NCI-H1436 (cell line): ENCODE measurements at places on chromosomes 2 and 18.

DNA sequence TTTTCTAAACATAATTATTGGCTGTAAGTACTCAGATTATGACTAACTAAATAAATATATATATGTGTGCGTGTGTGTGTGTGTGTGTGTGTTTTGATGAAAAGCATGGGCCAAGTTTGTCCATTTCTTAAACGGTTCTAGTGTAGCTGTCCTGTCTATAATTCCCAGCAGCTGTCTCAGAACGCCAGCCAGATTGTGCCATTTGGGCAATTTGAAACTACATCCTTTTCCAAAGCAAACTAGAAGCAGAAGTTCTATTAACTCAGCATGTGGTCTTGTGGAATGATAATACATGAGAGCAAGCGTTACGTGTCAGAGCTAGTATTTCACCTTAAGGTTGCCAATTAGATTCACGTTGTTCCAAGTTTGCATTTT is 1.7 kb downstream of the ARHGAP28 start:
- DNase-seq: no peak

DNA sequence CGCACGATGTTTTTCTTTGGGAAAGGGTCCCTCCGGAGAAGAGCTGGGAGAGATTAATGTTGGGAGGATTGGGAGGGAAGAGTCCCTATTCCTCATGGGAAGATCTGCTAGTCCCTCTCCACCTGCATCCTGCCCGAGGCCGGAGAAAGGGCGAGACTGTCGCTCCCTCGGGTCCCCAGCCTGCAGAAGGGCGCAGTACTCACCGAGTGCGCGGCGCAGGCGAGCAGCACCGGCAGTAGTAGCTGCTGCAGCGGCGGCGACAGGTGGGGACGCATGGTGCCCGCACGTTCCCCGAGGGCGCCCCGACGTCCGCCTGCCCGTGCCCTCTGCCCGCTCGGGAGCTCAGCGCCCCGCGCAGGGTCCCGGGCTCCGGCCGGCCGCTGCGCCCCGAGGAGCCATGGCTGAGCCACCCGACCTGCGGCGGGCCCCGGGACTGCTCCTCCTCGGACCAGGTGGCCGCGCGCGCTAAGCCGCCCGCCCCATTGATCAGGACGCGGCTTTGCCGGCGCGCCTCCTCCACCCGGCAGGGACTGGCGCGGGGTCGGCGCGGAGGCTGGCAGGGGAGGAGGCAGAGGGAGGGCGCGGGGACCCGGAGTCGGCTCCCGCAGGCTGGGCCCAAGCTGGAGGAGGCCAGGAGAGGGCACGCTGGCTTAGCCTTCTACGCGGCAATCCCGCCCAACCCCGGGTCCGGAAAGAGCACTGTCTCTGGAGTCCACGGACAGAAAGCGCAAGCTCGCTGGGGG is at the start of gene SCTR:
Gene SCTR (minus strand): TSS at position 532 of the 743 bp plus-strand sequence. CDS start 257 bp downstream, at position 275.
- no peak for DNase-seq

DNA sequence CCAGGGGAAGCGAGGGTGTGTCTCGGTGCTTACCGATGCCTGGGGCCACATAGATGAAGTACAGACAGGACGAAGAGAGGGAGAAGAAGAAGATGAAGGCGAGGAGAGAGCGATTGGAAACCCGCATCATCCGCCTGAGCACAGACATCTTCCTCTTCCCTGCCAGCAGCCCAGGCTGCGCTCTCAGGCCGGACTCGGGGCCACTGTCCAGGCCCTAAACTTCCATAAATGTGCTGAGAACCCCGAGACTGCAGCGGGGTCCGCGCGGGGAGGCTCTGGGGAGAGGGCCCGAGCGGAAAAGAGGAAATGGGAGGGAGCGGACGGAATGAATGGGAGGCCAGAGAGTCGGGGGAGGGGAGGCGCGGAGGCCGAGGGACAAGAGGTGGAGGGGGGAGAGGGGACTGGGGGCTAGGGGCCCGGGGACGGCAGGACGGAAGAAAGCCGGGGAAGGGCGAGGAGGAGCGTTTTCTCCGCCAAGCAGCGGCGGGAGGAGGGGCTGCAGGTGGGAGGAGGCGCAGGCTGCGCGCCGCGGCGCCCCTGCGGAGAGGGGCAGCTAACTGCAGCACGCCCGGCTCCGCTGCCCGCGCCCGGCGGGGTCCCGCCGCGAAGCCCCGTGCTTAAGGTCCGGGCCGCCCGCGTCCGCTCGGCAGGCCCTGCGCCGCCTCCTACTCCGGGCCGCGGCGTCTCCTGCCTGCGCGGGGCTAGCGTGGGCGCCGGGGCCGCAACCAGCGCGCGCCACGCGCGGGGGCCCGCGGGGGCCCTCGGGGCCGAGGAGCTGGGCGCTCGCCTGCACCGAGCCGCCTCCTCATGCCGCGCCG is at the start of gene B4GALT6:
Gene B4GALT6 (minus strand): TSS at position 303 of the 818 bp plus-strand sequence. CDS start 155 bp downstream, at position 148.
- DNase-seq: peak; percentile 44

- peak; percentile 86 for DNase-seq
Measured at GRCh38 chr2:229273723-229274338, 2.7 kb upstream of the PID1 start.

- DNase-seq: no peak
Measured at GRCh38 chr2:121860033-121860757, 104.7 kb downstream of the TSN start.

- DNase-seq: no peak
Measured at GRCh38 chr2:233256048-233256447, 4.6 kb downstream of the ATG16L1 start.

- no peak for DNase-seq
Measured at GRCh38 chr2:28333606-28334526, 58.8 kb upstream of the FOSL2 start.

DNA sequence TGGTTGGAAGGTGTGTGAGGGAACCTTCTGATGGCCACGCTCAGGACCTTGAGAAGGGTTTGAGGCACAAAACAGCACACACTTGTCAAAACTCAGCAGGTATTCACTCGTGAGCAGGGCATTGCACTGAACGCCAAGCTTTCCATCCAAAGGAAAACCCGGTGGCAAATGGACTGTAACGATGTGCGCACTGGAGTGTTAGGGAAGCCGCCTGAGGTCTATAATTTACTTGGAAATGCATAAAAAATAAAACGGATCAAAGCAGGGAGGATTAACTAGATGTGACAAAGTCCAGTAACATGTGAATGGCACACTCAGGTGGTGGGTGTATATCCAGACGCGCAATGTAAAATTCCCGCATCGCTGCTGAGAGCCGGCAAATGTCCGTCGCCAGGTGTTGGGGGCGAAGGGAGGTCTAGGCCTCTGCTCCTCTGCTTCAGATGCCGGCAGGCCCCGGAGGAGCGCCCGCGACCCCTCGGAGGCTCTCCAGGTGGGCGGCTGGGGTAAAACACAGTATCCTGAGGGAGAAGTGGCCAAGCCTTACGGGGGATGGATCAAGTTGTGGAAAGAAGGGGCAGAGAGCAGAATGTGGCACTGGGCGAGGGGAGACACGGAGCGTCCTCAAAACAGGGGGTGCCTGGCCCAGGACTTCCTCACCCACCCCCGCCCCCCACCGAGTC is 15.3 kb downstream of the HES6 start:
- DNase-seq: no peak

DNA sequence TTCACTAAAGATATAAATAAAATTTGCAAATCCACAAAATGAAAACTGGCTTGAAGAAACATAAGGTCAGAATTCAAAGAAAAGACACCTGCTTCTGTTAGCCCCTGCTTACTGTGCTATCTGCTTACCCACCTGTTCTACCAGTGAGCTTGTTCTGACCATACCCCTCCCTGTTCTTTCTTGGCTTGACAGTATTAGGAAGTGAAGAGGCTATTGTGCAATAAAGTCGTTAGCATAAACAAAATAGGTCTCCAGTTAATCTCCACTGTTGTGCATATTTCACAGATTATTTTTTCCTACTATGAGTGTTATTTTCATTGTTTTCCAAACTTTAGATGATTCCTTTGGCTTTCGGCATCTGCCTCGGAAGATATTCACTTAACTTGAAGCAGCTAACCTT is 322.1 kb downstream of the CCDC85A start:
- no peak for DNase-seq
